H54 (cell line): ENCODE measurements at places on chromosomes 12 and 14.

DNA sequence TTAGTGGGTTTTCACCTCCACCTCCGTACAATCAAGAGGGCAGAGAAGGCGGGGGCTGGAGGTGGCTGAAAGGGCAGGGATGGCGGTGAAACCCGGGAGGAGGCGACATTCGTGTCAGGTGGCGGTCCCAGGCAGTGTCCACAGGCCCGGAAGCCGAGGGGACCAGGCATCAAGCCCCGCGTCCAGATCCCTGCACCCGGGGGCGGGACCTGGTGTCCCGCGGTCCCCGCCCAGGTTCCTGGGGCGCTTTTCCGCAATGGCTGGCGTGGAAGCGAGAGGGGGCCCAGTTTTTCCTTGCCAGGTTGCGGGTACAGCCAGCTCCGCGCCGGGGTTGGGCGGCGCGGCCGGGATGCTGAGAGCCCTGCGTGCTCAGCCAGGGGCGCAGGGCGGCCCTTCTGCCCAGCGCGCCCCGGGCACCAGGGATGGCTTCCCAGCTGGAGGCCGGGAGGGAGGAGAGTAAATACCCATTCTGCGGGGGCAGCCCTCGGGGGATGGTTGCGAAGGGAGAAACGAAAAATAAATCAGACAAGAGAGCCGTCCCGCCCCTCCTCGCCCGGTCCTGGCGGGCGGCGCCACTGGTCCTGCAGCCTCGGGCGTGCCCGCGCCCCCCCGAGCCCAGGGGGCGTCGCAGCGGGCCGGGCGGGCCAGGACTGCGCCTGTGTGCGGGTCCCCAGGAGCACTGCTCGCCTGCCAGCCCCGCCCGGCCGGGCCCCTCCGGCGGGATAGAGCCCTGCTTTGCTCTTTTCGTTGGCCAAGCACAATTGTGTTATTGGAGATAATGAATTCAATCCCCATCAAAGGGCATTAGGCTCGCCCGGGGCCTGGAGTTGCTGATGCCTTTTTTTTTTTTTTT lies 11.5 kb downstream of the FOXA1 start:
- DNase-seq: no peak

DNA sequence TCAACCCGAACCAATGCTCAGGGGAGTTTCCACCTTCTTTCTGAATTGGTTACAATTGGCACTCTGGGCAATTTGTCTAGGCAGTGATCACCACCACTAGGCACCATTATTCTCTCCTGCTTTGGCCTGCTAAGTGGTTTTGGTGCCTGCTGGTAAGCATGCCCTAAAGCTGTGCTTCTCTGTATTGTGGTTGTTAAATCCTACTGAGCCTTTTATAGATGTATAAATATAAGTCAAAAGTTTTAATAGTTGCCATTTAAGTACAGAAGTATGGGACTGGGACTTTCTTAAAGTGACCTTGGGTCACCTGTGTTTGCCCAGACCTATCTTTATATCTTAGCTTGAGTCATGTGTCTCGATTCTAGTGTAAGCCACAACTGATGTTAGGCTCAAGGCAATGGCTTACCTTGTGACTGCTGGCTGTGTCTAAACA lies 475.9 kb downstream of the SLC16A7 start:
- no peak for DNase-seq

GRCh38 chr14:96189281-96189711 lies 15.3 kb upstream of the BDKRB2 start:
- no peak for DNase-seq

DNA sequence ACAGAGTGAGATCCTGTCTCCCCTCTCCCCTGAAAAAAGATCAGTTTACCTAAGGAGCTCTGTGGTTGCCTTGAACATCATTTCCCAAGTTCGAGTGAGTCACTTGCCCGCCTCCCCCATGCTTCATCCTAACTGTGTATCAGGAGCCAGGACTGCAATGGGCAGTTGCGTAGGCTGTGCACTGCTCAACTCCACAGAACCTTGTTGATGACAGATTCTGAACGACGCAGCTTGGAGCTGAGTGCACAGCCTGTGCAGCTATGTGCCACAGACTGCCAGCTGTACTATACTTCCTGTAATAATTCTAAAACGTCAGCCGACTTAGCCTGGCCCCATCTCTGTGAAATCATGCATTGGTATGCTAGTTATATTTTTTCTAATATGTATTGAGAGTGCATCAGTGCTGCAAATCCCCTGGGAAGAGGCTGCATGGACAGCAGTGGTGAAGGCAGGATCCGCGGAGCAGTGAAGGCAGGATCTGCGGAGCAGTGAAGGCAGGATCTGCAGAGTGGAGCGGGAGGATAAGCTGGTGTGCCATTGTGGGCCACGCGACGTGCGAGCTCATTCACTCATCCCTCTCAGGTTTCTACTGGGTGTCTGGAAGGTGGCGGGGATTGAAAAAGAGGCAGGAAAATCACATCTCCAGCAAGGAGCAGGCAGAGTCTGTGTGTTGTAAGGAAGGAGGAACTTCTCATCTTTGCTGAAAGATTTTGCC lies 80.8 kb downstream of the GALNT9 start:
- DNase-seq: no peak

DNA sequence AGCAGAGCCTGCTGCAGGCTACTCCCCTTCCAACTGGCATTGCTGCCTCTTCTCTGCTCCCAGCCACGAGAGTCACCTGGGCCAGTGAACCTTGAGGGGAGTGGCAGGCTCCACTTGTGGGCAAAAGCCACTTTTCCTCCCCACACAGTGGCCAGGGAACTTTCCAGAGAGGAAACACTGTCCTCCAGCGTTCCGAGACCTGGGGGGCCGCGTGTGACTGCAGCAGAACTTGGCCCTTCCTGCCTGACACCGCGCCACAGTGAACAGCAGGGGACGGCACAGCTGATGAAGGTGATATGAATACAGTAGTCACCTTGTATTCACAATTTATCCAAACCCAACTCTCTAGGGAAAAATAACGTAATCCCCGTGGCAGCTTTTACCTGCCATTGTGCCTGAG lies 114.9 kb downstream of the PIWIL1 start:
- no peak for DNase-seq
